ENCODE measurements at places on chromosomes 5 and 9.

DNA sequence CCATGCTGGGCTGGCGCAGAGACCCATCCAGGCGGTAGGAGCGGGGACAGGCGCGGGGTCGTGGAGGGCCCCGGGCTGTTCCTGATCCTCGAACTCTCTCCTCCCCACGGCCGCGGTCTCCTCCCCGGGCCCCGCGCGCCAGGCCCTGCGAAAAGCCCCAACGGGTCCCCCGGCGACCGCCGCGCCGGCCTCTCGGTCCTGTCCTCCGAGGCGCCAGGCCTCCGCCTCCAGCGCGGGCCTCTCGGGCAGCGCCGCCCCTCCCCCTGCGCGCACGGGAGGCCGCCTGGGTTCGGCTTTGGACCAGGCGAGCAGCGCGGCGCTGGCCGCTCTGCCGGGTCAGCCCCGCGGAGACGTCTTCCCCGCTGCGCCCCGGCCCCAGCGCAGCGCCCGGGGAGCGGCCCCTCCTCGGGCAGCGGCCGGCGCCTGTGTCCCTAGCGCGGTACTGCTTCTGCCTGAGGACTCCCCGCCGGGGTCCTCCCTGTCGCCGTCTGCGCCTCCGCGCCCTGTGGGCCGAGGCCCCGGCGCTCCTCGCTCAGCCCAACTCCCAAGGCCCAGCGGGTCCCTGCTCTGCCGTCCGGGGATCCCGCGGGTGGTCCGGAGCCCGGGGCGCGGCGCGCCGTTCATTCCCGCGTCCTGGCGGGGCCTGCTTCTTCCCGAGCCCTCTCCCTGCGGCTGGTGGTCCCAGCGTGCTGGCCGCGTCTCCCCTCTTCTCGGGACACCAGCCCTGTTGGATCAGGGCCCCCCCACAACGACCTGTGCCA, 13.4 kb downstream of the COL23A1 start:
- DNase-seq = no peak

- DNase-seq = no peak
Measured at GRCh38 chr9:70255486-70255885, 3.3 kb upstream of the SMC5 start.

DNA sequence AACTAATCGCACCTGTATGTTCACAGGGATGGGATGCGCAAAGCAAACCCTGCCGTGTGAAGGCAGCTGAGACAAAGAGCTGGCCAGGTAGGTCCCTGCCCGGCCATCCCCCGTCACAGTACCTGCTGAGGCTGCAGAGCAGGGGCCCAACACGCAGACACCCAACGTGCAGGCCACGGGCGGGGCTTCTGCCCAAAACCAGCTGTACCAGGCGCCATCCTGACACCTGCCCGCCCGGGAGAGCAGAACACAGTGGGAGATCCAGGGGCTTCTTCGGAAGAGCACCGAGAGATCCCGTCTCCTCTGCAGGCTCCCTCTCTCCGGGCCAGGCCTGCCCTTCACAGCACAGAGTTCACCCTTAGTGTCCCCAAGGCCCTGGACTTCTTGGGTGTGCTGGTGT, 28.4 kb downstream of the ABO start:
- DNase-seq = no peak

DNA sequence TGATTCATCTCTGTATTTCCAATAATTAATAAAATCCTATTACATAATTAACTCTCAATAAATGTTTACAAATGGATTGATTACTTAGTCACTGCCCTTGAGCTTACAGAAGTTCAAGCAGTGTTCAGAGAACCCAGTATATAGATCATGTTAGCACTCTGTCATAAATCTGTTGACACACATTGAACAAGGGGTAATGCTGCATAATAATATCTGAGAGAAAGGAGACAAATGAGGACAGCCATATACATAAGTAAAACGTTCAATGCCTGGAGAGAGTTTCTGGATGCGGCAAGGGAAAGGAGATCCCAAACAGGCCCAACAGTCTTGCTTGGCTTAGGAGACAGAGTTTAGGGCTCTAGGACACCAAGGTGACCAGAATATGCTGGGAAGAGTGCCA, 270.2 kb downstream of the FBXL17 start:
- DNase-seq = no peak

GRCh38 chr5:12952409-12952808, 992.1 kb downstream of the DNAH5 start:
- no peak for DNase-seq

- no peak for DNase-seq
Measured at GRCh38 chr5:143790457-143791112, 21.4 kb upstream of the HMHB1 start.

Measured in GM20000 (cell line).